CD4-positive, alpha-beta T cell treated with Interleukin-1 beta for 1 hour (primary cell): ENCODE measurements at places on chromosomes 7 and 10.

- no peak for DNase-seq
Observed at GRCh38 chr7:40676221-40676620, 541.4 kb downstream of the SUGCT start.

- DNase-seq, result no peak
Observed at GRCh38 chr7:118502235-118502634, 277.7 kb downstream of the ANKRD7 start.

DNA sequence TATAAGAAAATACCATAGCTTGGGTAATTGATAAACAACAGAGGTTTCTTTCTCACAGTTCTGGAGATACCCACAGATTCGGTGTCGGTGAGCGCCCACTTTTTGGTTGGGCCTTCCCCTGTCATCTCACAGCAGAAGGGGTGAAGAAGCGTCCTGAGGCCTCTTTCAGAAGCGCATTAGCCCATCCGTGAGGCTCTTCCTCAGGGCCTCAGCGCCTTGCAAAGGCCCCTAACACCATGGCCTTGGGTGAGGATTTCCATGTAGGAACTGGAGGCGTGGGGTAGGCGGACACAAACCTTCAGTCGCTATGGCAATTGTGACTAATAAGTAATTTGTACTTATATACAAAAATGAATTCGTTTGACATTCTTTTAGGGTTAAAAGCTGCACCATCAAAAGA is 316.0 kb downstream of the PTPRN2 start:
- DNase-seq, result no peak

GRCh38 chr7:149285603-149286002 is 23.6 kb downstream of the ZNF783 start:
- no peak for DNase-seq

GRCh38 chr7:95684037-95684436 is 87.7 kb upstream of the PDK4 start:
- no peak for DNase-seq

- DNase-seq, result no peak
Observed at GRCh38 chr7:107982042-107982840, 20.7 kb downstream of the LAMB1 start.

DNA sequence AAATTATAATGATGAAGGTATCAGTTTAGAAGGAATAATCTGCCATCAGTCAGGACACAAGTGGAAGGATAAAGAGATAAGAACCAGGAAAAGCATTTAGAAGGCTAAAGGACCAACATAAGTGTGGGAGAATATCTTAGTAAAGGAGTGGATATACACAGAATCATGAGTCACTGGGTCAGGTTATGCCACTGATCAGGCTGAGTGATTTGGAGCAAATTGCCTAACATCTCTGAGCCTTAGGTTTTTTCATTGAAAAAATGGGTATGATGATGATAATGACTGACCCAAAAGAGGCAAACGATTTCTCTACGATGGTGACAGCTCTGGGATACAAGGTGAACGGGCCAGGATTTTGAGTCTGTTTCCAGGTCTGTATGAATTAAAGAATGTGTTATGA is 2.8 kb upstream of the CUL1 start:
- no peak for DNase-seq

DNA sequence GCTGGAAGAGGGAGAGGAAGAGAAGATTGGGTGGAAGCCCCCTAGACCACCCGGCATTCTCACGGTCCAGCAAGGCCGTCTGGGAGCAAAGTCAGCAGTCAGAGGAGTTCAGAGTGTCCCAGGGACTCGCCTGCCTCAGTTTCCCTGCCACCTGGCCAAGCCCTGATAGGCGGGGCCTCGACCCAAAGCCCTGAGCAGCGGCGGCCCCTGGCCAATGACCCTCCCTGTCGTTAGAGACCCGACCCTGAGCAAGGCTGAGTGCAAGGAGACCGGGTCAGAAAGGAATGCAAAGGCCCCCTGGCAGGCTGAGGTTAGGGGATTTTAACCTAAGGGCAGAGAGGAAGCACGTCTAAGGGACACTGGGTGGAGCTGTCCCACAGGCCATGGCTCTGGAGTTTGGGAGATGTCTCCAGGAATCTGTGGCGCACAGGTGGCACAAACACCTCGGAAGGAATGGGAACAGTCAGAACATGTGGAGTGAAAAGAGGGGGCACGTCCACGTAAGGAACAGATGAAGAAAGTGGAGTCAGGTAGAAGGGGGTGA is 196.8 kb upstream of the PDE1C start:
- no peak for DNase-seq

DNA sequence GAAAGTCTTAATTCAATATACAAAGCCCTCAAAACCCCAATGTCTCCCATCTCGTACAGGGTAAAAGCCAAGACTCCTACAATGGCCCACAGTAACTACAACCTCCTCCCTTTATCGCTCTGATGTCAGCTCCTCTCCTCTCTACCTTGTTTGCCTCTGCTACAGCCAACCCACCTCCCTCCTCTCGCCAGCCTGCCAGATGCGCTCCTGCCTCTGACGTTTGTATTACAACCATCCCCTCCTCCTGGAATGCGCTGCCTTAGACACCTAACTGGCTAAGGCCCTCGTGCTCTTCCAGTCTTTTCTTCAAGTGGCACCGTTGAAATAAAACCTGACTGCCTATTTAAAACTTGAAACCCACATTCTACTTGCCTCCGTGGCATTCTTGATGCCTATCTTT is 115.3 kb upstream of the MYO3A start:
- no peak for DNase-seq

GRCh38 chr10:60123172-60123571 is 216.8 kb upstream of the CCDC6 start:
- DNase-seq, result no peak

GRCh38 chr7:44217852-44218402 is 17.1 kb downstream of the YKT6 start:
- no peak for DNase-seq

- no peak for DNase-seq
Observed at GRCh38 chr10:58028597-58029366, 238.9 kb downstream of the IPMK start.

DNA sequence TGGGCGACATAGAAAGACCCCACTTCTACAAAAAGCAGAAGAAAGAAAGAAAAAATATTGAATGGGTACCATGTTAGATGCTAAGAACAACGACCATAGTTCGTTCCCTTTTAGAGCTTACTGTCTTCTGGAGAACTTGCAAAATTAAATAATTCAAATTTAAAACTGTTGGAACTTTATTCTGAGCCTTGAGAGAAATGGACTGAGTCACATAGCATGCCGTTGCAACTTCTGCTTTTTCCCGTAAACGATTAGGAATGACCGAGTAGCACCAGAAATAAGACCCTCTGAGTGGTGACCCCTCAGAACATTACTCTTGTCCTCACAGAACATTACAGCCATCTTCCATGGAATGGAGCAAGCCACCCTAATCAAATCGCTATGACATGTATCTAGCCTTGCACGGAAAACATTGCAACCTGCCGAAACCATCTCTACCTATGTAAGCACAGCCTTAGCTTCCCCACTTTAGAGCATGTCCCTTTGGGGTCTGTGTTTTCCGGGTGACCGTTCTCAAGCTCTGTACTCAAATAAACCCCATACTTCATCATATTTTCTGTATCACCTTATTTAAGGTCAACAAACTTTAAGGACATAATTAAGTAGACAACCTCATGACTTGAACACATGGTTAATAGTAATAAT is 179.1 kb downstream of the PRKCQ start:
- no peak for DNase-seq

DNA sequence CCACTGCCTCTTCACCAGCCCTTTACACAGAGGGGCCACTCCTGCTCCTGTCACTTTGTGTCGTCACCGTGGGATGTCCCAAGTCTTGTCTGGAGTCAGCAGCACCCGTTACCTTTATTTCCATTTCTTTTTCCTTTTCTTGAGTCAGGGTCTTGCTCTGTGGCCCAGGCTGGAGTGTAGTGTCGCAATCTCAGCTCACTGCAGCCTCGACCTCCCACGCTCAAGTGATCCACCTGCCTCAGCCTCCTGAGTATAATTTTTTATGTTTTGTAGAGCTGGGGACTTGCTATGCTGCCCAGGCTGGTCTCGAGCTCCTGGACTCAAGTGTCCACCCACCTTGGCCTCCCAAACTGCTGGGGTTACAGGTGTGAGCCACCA is 28.6 kb upstream of the ADGRA1 start:
- DNase-seq, result no peak

DNA sequence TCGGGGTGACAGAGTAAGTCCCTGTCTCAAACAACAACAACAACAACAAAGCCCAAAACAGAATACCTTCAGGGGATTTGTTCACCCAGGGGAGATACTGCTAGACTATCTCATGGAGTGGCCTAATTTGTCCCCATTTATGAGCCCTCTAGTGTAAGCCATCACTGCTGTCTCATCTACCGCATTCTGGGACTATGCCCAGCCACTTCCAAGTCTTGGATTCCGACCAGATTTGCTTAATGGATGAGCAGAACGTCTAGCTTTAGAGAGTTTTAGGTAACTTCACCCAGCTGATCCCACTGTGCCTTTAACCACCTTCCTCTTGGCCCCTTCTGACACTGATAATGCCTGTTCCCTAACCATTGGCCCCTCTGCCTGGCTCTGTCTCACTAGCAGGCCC is 47.1 kb downstream of the PAPSS2 start:
- no peak for DNase-seq

DNA sequence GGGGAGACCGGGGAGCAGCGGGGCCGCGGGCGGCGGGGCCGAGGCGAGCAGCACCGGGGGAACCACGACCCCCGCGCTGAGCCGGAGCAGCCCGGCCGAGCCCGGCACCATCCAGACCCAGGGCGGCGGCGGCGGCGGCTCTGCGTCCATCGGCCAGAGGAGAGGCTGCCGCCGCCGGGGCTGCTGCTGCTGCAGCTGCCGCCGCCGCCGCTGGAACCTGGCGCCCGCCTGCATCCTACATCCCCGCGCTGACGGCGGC is 190 bp downstream of the TCERG1L start:
- no peak for DNase-seq

GRCh38 chr10:56831681-56832080 is 470.6 kb upstream of the ZWINT start:
- DNase-seq, result no peak

GRCh38 chr10:26463986-26464385 is 25.8 kb downstream of the APBB1IP start:
- DNase-seq, result no peak

DNA sequence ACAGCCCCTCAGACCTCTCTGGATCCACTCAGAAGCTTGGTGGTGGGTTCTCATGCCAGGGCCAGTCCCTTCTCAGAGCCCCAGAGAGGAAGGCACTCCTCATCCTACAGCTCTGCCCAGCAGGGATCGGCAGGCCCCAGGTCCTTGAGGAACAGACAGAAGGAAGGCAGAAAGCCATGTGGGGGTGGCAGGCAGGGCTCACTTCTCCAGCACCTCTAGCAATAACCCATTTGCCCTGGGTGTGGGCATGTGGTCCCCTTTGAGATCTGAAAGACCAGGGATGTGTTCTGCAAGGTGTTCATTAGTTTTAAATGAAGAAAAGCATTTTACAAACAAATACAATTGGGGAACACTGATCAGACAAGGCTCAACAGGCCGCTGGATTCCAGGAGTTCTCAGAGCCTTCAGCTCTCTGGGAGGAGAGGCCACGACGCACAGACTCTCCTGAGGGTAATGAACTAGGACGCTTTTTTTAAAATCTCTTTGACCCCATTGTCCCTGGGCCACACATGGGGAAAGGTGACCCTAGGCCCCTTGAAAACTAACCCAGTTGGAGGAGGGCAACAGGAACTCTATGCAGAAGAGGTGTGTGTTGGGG is 40.6 kb downstream of the LDB3 start:
- DNase-seq, result no peak

GRCh38 chr10:110074298-110074697 is 66.5 kb downstream of the ADD3 start:
- DNase-seq, result no peak

GRCh38 chr7:91503934-91504555 is 239.8 kb downstream of the FZD1 start:
- DNase-seq, result no peak

DNA sequence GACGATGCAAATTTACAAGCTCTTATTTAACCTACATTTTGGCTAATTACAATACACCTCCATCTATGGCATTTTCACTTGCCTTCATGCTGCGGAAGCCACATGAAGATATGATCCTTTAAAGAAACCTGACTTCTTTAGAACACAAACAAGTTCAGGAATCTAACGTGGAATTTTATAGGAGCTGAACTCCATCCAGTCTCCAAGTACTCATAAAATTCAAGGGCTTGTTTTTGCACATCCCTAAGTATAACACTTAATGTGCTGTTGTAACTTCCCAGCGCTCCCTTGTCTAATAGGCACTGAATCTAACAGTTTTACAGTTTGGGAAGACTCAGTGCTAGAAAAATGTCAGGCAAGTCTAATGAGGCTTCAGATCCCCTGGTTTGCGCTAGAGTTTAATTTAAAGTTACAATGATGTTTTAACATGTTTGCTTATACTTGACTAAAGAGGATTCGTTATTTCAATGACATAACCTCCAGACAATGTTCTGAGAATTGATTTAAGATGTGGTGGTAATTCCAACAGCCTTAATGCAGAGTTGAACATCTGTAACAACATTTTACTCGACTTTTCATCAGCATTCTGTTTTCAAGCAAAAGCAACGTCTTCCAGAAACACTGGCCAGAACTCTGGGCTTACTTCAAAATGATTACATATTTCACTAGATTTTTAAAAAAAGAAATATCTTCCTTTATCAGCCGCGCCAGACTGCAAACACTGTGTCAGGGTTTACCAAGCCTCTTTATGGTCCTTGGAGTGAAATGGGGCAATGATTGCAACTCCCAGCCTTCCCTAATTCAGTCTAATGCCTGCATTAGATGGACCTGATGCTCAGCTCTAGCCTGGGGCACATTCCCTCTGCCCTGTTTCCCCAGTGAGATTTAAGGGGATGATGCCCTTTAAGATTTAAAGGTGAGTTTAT is 664.3 kb downstream of the KCNMA1 start:
- DNase-seq, result no peak

DNA sequence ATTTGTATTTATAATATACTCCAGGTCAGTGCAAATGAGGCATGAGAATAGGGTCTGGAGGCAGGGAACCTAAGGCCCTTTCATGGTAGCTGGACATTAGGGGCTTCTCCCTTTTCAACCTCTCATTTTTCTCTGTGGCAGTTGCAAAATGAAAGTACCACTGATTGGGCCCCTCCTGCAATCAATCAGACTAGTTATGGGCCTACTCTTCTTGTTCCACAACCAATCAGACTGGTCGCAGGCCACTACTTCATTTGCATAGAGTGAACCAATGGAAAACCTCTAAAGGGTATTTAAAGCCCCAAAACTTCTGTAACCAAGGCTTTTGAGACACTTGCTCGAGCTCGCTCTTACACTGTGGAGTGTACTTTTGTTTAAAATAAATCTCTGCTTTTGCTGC is 10.0 kb upstream of the PRPS1L1 start:
- DNase-seq, result no peak

- DNase-seq, result no peak
Observed at GRCh38 chr10:25707976-25708671, 225.9 kb upstream of the MYO3A start.
